ENCODE measurements at places on chromosomes 7 and 10.

GRCh38 chr7:66832531-66833351, 88.3 kb upstream of the TMEM248 start:
- no peak for DNase-seq

GRCh38 chr10:32949221-32949678, 8.8 kb downstream of the ITGB1 start:
- no peak for DNase-seq

DNA sequence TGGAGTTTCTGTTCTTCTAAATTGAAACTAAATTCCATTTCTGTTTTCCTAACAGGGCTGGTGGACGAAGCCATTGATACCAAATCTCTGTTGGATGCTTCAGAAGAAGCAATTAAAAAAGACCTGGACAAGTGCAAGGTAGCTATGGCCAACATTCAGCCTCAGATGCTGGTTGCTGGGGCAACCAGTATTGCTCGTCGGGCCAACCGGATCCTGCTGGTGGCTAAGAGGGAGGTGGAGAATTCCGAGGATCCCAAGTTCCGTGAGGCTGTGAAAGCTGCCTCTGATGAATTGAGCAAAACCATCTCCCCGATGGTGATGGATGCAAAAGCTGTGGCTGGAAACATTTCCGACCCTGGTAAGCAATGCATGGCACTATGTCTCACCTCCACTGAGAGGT, 45.6 kb downstream of the AP3M1 start:
- DNase-seq: no peak

DNA sequence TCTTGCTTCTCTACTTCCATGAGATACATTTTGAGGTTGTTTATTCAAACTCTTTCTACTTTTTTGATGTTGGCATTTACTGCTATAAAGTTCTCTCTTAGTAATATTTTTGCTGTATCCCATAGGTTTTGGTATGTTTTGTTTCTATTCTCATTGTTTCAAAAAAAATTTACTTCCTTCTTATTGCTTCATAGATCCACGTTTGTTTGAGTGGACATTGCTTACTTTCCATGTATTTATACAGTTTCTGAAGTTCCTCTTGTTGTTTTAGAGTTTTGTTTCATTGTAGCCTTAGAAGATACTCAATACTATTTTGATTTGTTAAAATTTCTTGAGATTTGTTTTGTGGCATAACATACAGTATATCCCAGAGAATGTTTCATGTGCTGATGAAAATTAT, 13.7 kb downstream of the TAS2R40 start:
- DNase-seq: no peak

DNA sequence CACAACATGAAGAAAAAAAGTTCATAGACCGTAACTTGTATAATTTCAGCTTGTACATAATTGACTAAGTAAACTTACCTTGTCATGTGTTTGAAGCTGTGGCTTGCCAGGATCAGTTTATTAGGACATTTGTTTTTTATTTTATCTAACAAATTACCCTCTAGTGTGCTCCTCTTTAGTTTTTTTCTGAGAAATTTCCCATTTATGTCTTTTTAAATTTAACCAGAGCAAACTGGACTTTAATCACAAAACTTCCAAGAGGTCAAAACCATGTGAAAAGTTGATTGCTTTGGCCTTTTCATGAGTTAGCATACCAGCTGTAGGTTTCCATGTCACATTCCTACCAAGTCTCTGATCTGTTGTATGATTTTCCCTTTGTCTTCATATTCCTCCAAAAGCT, 42.5 kb downstream of the ZRANB1 start:
- DNase-seq: no peak

- DNase-seq: no peak
Measured at GRCh38 chr7:149753375-149754233, 19.8 kb downstream of the ZNF467 start.

- DNase-seq: no peak
Measured at GRCh38 chr7:27251652-27252590, 9.3 kb downstream of the EVX1 start.

DNA sequence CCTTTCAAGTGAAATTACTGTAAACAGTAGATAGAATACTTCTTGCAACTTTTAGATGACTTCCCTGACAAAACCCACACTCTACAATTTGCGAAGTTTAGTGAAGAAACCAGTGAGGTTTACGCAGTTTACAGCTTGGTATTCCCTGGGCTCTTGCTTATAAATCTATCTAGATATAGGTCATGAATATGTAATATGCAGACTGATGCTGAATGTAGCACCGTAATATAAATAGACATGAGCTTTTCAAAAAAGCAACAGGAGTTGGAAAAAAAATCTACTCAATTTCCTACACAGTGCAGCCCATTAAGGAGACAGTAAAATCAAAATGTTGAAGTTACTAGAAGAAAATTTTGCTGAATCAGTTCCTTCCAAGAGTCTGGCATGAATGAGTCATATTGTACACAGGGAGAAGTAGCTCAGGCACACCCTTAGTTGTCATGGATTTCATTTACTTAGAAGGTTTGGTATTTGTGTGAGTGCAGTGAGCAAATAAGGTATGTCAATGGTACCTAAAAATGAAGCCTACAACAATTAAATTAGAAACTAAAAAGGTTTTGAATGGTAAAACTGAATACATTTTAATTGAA, 67.7 kb upstream of the NEUROD6 start:
- DNase-seq: no peak

- no peak for DNase-seq
Measured at GRCh38 chr10:106076496-106076895, 1088.0 kb downstream of the SORCS1 start.

GRCh38 chr7:55044791-55045190, 26.0 kb downstream of the EGFR start:
- no peak for DNase-seq

DNA sequence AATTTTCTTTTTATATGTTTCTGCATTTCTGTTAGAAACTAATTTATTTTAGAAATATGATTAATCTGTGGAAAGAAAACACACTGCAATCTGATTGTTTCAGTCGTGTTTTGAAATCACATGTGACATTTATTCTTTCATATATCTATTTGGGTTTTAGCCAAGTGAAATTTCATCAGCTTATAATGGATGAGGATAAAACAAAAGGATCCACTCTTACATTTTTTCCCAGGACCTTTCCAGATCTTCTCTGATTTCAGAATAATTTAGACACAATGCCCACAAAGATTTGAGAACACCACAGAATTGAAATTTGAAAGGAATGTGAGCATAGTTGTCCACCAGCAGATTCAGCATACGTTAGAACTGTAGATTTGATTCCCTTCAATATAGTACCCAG, 29.1 kb downstream of the CBLL1 start:
- no peak for DNase-seq

- DNase-seq: no peak
Measured at GRCh38 chr10:12018438-12019282, 23.9 kb downstream of the UPF2 start.

GRCh38 chr7:70744492-70744891, 387.5 kb upstream of the GALNT17 start:
- no peak for DNase-seq

DNA sequence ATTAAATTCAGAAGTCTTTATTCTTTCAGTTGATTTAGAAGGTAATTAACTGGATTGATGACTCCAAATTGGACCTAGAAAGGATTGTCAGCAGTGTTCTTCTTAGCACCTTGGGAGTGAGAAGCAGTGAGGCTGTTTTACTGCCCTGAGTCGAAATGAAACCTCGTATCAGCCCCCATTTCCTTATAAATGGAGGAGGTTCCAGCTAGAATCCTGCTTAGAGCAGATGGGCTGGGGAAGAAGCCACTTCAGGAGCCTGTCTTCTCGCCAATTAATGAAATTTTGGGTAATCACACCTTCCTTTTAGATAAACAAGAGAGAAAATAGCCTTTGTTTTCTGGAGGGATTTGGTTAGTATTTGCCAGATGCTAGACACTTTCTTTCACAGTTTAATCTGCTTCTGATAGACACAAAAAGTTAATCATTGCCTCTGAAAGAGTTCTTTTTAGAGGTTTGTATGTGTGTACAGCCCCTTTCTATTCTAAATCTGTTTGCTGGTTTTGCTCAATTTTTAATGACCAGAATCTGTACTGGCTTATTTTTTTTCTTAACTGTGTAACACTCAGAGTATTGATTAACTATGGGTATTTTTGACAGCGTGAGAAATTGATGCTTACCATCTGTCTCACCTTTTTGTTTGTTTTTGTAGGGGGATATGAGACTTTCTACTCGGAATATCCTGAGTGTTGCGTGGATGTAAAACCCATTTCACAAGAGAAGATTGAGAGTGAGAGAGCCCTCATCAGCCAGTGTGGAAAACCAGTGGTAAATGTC, 4.6 kb downstream of the DUSP5 start:
- DNase-seq: no peak

DNA sequence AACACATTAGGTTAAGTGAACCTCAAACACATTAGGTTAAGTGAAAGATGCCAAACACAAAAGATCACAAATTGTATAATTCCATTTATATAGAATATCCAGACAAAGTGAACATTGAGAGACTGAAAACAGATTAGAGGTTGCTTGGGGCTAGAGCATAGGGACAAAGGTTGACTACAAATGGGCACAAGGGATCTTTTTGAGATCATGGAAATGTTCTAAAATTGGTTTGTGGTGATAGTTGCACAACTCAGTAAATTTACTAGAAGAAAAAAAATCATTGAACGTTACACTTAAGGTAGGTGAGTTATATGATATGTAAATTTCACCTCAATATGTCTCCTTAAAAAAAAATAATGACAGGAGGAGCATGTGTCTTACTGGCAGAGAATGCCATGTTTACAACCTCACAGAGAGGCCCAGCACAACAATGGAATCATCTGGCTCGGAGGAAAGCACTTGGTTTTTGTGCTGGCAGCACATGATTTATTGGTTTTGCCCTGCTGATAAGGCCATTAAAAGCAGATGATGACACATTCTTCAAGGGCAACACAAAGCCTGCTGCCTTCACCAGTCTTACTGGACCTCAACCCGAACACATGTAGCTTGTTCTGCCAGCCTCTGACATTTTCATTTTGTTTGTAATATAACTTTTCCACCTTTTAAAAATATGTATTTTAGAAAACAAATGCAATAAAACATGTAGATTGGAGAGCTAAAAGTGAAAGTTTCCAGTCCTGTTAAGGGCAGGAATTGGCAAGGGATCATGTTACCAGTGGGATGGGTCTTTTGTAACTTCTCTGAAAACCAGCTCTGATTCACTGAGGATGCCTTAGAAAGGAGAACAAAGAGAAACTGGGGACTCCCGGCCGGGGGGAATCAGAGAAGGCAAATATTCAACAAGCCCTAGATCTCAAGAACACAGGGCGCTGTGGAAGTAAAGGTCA, 11.9 kb upstream of the LMOD2 start:
- no peak for DNase-seq

GRCh38 chr7:53113424-53113823, 78.0 kb downstream of the POM121L12 start:
- no peak for DNase-seq

DNA sequence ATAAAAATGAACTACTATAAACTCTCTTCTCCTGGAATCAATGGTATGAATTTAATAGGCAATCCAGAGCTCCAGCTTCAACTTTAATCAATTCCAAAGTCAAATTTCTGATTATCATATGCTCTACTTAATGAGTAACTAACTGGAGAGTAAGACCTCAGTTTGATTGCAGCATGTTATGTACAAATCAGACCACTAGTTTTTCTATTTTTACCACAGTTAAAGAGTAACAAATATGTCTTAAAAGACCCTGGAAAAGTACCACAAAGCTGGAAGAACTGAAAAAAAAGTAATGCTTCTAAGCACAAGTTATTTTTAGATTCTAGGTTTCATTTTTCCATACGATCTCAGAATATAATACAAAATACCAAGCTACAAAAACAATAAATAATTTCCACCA, 56.0 kb upstream of the TNKS2 start:
- no peak for DNase-seq

GRCh38 chr10:101919026-101919770, 75.6 kb upstream of the KCNIP2 start:
- DNase-seq: no peak

DNA sequence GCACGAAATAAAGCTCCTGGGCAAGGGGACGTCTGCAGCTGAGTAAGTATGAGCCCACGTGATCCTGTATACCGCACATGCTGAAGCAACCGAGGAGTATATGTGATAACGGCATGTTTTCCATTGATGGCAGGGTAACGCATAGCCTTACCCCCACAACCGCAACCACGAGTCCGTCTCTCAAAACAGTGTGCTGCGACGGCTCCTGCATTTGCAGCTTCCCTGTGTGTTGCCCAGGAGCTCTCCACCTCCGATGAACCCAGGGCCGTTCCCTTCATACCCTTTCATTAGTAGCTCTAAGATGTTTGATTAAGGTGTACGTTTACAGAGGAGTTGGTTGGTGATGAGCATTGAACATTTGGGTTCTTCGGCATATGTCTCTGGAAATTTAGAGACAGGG, 69.3 kb downstream of the MGMT start:
- no peak for DNase-seq

GRCh38 chr7:26910221-26910620, 45.8 kb upstream of the SKAP2 start:
- DNase-seq: no peak

DNA sequence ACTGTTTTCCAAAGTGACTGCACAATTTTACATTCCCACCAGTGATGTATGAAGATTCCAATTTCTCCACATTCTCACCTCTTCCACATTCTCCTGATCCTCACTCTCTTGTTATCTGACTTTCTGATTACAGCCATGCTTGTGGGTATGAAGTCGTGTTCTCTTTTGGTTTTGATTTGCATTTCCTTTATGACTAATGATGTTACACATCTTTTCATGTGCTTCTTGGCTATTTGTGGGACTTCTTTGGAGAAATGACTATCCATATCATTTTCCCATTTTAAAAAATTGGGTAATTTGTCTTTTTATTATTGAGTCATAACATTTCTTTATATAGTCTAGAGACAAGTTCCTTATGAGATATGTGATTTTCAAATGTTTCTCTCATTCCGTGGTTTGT, 10.5 kb upstream of the GIMAP8 start:
- DNase-seq: no peak

- DNase-seq: no peak
Measured at GRCh38 chr7:28539289-28539981, 127.1 kb downstream of the CREB5 start.

GRCh38 chr10:44028384-44029137, 356.3 kb downstream of the CXCL12 start:
- no peak for DNase-seq

- no peak for DNase-seq
Measured at GRCh38 chr10:79445977-79446757, 743 bp upstream of the ZCCHC24 start.

- no peak for DNase-seq
Measured at GRCh38 chr7:155545348-155545747, 1.0 kb downstream of the CNPY1 start.

DNA sequence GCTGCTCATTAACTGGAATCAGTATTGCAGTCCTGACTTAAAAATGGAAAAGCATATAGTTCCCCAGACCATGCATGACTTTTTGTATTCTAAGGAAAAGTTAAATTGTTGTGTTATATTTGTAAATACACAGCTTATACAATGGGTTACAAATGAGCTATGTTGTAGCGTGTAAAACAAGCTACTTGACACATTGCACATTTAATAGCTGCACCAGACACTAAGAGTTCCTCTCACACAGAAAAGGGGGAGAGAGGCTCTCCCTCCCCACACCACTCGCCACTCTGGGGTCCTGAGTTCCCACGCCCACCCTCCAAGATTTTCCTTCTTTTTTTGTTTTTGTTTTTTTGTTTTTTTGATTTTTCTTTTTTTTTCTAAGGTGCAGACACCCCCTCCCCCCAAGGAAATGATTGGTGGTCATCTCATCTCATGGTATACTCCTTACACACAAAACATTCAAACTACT, 6.3 kb downstream of the KLF6 start:
- DNase-seq: no peak
